ENCODE measurements at places on chromosomes 16 and 17.

DNA sequence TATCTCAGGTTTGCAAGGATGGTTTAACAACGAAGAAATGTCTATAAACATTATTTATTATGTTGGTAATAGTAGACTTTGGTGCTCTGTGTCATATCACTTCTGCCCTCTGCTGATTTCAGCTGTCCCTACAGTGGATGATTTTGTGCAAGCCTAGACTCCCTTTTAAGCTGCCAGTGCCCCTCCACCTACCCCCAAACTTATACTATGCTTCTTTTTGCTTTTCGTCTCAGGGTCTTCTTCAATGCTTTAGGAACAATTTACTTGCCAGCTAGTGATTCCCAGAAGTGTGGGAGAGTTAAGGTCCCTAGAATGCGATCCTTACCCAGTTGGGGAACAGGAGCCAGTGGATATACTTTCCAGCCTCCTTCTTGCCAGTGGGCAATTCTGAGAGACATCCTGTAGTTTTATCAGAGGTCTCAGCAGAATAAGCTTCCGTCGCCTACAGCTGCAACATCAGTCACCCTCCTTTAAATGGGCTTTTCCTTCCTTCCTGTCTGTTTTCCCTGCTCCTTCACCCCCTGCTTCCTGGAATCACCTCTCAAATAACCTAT, 4.1 kb downstream of the ICAM2 start:
- no peak for DNase-seq

DNA sequence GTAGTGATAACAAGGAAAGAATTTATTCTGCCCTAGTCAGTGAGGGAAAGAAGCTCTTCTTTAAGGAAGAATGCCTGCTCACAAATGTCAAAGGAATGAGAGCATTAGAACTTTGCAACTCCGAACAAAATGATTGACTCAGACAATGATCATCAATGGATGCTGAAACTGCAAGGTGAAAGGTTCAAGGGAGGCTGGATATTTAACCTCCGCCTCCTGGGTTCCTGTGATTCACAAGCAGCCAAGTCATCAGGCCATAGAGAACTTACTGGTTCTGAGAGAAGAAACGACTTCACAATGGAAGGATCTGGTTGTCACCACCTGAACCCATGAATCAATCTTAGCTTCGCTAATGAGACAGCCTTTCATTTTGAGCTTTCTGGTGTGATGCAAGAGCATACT, 16.0 kb upstream of the SCNN1B start:
- DNase-seq = peak; percentile 40

DNA sequence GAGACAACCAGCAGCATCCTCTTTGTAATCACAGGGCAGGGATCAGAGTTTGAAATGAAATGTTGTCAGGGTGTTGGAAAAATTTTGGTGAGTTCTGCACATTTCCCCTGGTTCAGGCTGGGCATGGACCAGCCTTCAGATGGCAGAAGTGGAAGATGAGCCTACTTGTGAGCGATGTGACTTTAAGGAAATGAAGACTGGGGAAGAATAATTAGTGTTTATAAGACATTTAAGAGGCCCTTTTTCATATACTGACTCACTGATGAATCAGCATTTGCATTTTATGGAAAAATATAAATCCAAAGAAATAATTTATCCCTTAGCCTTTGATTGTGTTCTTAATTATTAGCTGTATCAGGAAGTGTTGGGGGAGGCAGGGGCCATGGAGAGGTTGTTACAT, 20.9 kb downstream of the GPR179 start:
- no peak for DNase-seq

GRCh38 chr17:63631626-63632025, 9.4 kb downstream of the MAP3K3 start:
- no peak for DNase-seq

DNA sequence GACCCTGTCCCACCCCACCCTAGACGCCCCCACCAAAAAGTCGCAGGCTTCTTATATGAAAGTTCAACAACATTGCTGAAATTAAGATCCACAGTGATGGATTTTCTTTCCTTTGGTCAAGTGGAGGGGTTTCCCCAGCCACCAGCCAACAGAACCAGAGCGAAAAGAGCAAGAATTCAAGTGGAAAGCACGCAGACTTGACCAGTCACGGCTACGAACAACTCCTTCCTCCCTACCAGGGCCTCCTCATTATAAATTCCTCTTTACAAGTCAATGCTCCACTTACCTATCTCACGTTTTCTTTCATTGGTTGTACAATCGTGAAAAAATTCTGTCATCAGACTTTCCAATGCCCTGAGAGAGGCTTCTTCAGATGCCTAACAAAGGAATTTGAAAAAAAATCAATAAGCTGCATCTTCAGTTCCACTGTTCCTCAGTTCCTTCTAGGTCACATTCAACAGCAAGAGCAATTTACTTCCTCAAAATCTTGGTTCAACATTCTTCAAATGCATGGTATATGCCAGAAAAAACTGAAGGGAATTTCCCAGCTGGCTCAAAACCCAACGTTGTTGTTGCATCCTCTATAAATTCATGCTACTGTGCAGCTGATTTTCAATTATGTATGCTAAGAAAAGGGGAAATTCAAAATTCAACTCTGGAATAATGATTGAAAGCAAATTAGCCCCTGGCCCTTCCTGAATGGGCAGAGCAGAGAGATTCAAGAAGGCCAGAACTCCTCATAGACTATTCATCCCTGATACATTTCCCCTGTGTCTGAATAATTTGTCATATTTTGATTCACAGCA, 30.9 kb downstream of the XPO6 start:
- DNase-seq = peak; percentile 21

GRCh38 chr16:20937736-20938135, 37.2 kb downstream of the LYRM1 start:
- no peak for DNase-seq

DNA sequence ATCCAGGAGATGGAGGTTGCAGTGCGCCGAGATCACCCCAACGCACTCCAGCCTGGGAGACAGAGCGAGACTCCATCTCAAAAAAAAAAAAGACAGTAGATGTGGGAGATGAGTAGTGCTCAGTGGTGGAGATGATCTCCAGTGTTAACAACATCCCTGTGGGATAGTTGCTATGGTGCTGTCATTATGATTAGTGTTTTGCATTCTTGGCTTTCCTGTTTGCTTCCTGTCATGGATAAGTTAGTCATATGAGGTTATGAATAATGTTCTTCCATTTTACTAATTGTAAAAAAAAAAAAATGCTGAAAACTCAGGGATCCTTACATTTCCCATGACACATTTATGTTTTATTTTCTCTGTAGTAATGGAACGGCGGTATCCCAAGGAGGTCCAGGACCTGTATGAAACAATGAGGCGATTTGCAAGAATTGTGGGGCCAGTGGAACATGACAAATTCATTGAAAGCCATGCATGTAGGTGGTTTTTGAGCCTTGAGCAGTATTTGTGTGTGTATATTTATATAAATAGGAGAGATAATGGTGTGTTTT, 24.5 kb upstream of the DUSP14 start:
- DNase-seq = peak; percentile 31

- DNase-seq = no peak
Measured at GRCh38 chr17:58755577-58756245, at the start of gene PPM1E. PPM1E (plus strand) TSS chr17:58755854.

GRCh38 chr17:41835800-41836549, at the start of gene NT5C3B:
NT5C3B (minus strand) TSS chr17:41836232; CDS start chr17:41836193, 39 bp downstream.
- DNase-seq = peak; percentile 34

DNA sequence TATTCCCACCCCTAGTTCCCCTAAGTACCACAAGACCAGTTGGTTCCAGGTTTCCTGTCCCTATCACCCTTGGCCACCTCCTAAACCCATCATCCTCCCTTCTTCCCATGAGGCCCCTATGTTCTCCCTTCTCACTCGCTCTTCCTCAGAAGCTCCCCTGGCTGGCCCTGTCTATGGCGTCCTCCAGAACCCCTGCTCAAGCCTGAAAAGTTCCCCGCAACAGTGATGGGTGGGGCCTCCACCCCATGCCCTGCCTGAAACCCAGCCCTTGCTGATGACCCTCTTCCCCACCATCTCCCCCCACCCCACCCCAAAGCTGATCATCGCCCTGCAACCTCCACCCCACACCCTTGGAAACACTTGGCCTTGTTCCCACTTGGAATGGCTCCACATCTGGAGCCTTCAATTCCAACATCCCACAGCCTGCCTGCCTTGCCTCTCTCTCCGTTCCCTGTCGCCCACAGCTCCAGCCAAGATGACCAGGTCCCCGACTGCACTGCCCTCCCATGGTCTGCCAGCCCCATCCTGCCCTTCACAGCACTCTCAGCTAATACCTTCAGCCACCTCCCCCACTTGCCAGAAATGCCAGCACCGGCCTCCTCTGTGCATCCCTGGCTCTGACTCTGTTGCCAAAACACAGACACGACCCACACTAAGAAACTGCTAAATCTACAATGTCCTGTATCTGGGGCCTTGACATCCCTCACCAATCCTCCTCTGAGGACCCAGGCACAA, 10.5 kb downstream of the OSBPL7 start:
- no peak for DNase-seq

Data from RCC 7860 (cell line).